ENCODE measurements at places on chromosomes 2 and 18.

DNA sequence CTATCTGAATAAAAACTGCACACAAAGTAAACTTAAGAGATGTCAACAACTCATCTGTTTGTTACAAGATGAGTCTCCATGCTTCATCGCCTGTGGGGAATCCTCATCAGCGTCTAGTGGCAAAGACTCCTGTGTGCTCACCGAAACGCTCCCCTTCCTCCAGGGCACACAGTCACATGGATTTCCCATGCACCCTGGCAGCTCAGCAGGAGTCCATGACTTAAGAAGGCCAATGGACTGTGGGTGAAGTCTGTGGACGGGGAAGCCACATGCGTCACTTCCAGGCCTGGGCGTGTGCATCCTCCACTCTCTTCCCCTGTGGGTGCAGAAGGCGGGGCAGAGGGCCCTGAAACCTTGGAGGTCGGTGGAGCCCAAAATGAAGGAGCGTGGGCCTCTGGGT, 41.1 kb downstream of the ID2 start:
- no peak for DNase-seq

DNA sequence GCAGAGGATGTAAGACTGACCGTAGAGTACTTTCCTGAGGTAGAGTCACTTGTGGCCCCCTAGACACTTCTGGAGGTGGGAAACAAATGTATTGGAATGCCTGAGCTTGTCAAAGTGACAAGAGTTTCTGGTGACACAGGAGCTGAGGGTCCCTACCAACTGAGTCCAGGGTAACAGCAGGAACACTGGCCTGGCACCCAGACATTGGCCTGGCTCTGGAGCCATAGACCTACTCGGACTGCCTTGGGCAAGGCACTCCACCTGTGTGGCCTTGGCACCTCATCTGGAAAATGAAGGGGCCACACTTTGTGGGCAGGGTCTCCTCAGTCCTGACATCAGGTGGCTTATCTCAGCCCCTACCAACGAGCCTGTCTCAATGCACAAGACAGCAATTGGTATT, 398.2 kb upstream of the CELF4 start:
- no peak for DNase-seq

DNA sequence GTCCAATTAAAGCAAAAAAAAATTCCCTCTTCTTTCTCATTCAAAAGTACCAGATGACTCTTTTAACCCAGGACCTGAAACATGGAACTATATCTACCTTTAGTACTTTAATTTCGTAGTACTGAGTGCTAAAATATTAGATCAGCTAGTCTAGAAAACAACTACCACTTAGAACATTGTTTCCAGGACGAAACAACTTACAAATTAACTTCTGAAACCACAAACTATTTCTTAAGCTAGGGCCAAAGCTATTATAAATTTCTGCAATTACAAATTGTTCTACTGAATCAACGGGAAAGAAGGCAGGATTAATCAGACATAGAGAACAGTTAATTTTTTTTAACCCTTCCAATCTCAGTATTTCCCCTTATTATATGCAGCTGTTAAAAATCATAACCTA, 39.9 kb downstream of the DARS1 start:
- no peak for DNase-seq

DNA sequence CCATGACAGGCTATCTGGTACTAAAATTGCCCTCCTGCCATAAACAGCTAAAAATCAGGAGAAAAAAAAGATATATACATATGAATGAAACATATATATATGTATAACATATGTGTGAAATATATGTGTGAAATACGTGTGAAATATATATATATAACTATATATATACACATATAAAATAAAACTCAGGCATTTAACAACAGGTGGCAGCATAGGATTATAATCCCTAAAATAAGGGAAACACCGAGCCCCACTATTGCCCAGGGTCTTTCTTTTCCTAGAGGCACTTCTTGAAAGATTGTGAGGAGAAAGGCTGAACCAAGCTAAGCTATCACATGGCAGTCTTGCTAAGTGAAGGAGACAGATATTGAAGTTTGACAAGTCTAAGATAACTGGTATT, 65.9 kb upstream of the CYTIP start:
- no peak for DNase-seq

DNA sequence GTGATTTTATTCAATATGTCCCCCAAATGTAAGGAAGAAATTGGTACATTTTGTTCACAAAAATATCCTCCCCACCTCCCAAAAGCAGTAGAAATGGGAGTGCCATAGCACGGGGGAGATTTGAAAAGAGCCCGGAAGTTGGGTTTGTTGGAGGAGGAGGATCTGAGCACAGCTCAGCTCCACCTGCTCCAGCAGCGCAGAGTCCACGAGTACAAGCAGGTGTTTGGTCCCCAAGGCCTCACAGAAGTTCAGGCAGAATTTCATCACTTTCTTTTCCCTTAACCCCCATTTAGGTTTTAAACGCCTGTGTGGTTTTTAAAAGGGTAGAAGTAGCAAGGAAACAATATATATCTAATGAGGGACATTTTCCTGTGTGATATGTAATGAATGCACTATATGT, 56.0 kb downstream of the TRAPPC12 start:
- DNase-seq = no peak

DNA sequence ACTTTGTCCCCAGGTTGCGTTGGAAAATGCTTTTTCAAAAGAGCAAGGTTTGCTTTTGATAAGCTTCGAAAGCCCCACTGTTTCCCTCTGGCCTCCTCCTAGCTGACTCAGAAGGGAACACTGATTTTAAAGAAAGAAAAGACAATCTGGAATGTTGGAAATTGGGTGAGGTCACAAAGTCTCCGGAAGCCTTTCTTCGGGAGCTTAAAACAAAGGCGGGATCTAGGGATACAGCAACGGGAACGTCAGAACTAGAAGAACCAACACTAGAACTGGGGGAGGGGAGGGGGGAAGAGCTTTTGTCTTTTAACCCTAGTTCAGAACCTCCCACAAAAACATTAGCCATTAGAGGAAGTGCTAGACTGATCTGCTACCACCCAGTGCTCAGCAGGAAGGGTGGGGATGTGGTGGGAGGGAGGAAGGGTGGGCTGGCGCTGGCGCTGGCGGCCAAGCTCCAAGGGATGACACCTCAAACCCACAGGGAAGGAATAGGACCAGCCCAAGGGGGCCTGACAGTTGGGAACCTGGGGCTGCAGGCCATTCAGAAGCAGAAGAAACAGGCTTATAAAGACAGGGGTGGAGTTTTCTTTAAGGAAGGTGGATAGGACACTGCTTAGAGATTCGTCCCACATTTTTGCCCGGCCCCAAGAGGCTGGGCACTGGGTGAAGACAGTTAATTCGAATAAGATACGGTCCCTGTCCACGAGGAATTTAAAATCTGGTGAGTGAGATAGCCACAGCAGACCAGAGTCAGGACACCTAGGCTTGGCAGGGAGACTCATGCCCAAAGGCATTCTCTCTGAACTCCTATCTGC, 1.7 kb downstream of the TMSB10 start:
- DNase-seq = peak; percentile 52

DNA sequence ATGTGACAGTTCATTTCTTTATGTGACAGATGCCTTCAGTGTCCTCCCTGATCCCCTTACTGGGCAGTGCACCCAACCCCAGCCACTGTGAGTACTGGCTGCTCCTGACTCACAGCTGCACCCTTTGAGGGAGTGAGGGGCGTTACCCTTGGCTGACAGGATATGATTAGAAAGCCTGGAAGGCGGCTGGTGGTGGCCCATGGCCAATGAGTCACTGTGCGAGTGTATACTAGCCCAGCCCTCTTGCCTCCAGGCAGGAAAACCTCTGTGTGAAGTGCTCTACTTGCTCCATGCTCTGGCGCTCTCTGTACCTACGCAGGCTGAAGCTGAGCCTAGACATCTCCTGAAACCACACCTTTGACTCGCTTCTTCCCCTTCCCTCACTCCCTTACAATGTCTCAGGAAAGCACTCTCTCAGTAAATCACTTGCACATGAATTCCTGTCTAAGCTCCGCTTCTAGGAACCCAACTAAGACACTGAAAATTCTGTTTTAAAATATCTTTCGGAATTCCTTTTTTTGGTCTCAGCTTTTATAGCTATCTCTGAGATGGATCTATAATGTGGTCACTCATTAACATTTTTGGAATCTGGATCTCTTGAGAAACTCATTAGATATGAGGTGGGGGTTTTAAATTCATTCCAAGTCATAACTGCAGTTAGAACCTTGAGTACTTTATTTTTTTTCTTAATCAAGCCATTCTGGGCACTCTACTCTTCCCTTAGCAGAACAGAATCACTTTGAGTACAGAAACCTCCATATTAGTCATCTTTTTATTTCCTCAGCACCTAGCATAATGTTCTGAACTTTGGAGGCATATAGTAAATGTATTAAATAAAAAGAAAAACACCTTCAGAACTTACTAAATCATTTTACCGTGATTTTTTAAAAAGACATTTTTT, 25.3 kb upstream of the STAM2 start:
- no peak for DNase-seq

DNA sequence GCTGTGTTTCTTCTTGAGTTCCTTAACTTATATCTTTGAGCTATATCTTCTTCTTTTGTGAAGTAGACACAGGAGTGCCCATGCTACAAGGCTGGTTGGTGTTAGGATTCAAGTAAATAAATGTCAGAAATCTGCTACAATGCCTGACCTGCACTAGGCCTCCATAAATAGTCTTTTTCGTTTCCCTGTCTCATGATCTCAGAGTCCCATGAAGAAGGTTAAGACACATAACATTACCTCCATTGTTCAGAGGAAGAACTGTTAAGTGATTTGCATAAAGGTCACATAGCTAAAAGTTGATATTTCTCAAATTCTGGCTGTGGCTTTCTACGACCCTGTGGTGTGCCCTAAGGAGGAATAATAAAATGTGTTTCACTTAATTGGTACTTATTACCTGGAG, 228.4 kb downstream of the KCNS3 start:
- DNase-seq = no peak

- DNase-seq = no peak
Measured at GRCh38 chr18:63249771-63250170, 69.8 kb downstream of the BCL2 start.

DNA sequence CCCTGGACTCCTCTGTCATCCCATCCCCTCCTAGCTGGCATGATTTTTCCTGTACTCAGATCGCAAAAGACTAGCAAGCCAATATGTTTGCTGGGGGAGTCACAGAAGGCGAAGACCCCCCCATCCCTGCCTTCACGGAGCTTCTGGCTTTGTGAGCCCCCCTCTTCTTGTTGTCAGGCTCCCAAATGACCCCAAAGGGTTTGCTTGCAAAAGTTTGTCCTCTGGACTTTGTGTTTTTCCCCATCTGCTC, 169.9 kb downstream of the SMAD7 start:
- DNase-seq = no peak

DNA sequence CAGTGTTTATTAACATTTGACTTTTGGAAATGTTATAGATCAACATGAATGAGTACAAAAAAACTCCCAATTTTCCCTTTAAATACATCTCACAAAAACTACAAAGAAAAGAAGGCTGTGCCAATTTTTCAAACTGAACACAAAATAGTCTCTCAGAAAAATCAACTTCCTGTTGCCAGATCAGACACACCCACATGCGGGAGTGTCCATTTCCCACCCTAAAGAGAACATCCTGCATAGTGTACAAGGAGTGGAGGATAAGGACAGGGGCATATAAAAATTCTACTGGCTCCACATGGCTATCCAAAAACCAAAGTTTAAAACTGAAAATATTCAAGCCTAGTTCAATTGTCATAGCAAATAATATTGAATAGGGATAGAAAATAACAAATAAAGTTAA, 165.3 kb downstream of the ATAD2B start:
- no peak for DNase-seq

DNA sequence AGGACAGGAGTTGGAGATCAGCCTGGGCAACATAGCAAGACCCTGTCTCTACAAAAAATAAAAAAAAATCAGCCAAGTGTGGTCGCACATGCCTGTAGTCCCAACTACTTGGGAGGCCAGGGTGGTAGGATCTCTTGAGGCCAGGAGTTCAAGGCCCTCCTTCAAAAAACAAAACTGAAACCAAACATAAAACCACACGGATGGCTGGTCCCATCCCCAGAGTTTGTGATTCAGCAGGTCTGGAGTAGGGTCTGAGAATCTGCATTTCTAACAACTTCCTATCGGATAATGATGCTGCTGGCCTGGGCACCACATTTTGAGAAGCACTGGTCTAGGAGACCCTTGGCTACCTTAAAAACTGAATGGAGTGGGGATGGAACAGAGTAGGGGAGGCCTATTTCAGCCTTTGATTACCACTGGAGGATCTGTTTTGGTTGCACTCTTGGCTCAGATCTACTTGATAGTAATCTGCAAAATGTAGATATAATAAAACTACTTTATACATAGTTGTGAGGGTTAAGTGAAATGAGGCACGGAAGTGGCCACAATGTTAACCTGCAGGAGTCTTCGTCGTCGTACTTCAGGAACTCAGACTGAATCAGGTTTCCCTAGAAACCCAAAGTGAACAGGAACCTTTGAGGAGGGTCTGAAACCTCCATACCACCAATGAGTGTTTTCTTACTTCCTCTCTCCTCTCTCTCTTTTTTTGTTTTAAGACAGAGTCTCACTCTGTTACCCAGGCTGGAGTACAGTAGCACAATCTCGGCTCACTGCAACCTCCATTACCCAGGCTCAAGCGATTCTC, 25.5 kb upstream of the NFE2L2 start:
- no peak for DNase-seq

DNA sequence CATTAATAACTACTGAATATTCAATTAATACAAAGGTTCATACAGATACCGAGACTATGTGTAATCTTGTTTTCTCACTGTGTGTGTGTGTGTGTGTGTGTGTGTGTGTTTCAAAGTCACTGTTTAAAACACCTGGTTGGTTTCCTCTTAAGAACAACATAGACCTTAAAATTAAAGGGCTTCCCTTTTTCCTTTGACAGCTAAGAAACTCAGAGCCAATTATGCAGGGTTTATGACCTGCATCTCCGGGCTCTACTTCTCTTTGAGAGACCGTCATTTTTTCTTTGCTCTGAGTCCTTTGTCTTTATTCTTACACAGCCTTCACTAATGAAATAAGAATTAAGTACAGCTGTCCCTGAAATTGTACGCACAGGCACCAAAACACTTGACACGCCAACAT, 145.6 kb downstream of the HDAC4 start:
- DNase-seq = no peak

DNA sequence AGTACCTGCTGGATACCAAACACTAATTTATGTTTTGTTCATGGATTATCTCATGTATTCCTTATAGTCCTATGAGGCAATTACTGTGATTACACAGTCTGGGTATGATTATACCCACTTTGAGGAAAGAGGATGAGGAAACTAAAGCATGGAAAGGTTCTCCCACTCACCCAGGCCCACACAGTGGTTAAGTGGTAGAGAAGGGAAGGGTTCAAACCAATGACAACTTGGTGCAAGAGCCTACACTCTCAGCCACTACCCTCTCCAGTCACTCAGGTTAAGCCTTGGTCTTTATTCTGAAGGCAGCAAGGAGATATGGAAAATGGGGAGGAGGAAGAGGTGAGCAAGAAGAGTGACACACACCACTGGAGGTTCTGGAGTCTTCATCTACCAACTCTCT, 64.5 kb upstream of the PPP1CB start:
- no peak for DNase-seq

- DNase-seq = no peak
Measured at GRCh38 chr18:41553716-41554115, 401.3 kb upstream of the PIK3C3 start.
